ENCODE measurements at places on chromosomes 3 and 15.

GRCh38 chr3:55683666-55684270 is 196.7 kb upstream of the WNT5A start:
- no peak for DNase-seq

DNA sequence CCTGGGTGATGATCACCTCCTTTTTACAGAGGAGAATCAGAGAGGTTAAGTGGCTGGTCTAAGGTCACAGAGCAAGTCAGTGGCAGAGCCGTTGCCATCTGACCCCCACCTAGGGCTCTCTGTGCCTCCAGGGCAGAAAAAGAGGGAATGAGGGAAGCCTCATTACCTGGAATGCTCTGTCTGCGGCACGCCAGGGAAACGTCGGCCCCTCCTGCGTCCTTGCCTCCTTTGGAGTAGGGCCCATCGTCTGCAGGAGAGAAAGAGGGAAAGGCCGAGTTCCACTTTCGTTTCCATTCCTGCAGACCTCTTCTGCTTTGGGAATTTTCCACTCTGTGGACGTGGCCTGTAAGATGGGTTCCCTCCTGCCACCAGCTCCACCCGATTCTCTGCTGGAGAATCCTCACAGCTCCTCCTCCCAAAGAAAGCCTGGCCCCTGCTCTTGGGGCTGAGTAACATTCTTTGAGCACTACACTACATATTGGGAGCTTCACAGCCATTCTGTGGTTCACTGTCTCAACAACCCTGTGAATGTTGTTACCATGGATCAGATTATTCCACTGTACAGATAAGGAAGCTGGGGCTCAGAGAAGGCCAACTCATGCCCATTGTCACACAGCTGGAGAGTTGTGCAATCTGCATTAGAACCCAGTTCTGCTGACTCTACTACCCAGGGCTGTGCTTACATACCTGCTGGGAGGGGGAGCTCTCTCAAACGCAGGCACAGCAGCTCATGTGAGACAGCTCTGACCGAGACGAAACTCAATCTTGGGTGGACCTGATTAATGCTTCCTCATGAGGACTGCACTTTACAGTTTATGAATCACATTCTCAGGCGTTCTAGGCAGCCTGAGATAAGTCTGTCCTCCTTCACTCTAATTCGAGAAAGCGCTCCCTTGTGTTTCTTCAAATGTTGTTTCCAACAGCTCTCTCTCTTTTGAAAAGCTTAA is 14.2 kb downstream of the GRIP2 start:
- DNase-seq: no peak

GRCh38 chr3:45610119-45610518 is 15.6 kb downstream of the LIMD1 start:
- no peak for DNase-seq

DNA sequence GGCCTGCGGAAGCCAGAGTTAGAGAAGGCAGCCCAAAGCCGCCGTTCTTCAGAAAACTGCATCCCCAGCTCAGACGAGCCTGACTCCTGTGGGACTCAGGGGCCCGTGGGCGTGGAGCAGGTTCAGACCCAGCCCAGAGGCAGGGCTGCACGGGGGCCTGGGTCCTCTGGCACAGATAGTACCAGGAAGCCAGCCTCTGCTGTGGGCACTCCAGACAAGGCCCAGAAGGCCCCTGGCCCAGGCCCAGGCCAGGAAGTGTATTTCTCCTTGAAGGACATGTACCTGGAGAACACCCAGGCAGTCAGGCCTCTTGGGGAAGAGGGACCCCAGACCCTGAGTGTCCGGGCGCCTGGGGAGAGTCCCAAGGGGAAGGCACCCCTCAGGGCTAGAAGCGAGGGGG is 23.1 kb downstream of the ALPK3 start:
- no peak for DNase-seq

DNA sequence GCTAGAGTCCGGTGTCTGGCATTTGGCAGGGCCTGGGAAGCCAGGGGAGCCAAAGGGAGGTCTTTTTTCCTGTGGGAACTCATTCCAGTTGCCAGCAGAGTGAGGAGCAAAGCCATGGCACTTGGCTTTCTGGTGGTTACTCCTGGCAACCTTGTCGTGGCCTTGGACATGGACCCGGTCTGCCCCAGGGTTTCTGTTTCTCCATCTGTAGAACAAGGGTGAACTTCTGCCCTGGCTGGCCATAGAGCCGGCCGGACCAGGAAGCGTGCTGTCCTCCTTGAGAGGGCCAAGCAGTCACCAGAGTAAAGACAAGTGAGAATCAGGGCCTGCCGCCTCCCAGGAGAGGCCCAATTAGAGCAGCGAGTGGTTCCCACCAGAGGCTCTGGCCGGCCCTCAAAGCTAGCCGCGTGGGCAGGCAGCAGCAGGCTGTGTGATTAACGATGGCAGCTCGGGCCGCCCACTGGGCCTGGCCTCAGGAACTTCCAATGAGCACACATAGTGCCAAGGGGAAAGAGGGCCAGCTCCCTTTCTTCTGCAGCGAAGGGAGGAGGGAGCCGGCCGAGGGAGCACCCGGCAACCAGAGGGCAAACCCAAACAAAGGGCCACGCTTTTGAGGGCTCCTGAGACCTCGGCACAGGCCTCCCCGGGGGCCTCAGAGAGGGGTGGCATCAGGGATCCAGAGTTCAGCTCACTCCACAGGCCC is 29.1 kb upstream of the ELP6 start:
- no peak for DNase-seq
